ENCODE measurements at places on chromosomes 16 and 17.

DNA sequence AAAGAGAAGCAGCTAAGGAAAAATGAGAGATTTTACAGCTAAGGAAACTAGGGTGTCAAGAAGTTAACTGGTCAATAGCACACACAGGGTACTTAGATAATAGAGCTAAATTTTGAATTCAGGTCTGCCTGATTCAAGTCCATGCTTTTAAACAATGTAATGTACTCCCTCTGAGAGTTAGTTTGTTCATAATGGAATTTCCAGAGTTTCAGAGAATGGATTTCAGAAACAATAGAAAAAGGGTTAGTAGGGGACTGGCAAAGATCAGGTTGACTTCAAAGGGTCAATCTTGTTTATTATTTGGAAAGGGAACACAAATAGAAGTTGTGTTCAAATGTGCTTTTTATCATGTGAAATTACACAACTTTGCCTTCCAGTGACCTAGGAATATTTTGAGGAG, 17.9 kb downstream of the NSRP1 start:
- no peak for DNase-seq

GRCh38 chr17:82230609-82231311, 1.9 kb downstream of the SLC16A3 start:
- peak; percentile 78 for DNase-seq

- peak; percentile 17 for DNase-seq
Observed at GRCh38 chr16:50154420-50154950, 1.4 kb downstream of the TENT4B start.

GRCh38 chr16:8346294-8346693, 244.0 kb downstream of the TMEM114 start:
- DNase-seq, result no peak

DNA sequence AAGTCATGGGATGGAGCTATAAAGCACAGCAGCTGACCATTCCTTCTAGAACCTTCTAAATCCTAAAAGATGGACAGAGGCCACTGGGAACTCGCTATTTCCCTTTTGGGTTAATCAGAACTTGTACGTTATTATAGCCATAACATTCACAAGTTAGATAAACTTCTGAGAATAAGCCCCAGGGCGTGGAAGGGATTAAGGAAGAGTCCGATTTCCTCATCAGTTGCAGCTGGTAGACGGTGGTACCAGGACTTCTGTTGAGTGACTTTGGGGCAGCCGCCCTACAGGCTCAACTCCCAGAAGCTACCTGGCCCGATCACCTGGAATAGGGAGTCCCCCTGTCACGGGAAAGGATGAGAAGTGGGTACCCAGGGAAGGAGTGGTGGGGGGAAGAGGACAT, 370.1 kb upstream of the ZFHX3 start:
- no peak for DNase-seq

GRCh38 chr16:85441189-85441889, 171.8 kb upstream of the GSE1 start:
- DNase-seq, result no peak

- DNase-seq, result no peak
Observed at GRCh38 chr16:12539185-12539929, 264.3 kb downstream of the CPPED1 start.

- no peak for DNase-seq
Observed at GRCh38 chr16:51876934-51877333, 670.0 kb downstream of the TOX3 start.
